Central memory CD8-positive, alpha-beta T cell (primary cell): ENCODE measurements at places on chromosomes 3 and 15.

DNA sequence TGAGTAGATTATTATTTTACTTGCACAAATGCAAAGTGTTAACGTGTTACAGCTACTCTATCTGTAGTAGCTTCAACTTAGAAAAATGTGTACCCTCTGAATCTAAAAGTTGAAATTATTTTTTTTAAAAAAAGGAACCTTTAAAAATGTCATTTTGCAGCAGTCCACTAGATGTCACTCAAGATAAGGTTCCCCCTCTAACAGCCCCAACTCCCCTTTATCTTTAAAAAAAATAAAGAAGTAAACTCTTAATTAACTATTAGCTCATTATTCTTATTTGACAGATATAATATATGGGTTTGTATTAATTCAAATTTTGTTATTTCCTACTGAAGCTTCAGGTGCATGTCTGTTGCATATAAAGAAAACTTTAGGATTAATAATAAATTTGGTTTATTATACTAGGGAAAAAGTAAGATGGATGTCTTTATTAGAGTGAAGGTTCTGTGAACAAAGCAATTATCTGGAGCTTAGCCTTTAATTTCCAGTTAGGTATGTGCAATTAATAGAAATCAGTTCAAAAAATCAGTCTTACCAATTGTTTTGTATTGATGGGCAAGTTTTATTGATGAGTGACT is 288.5 kb downstream of the VGLL3 start:
- no peak for DNase-seq

DNA sequence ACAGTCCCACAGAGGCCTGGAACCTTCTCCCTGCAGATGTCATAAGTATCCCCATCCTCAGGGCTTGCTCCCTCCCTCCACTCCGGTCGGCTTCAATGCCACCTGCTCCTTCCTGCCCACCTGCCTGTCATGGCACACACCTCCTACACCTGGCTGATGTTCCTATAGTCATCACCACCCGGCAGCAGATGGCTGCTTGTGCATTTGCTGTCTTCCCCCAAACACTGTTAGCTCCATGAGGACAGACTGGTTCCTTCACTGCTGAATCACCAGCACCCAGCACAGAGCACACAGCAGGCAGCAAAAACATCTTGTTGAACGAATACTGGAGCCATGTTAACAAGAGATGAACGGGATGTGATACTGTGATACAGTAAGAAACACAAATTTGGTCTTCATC is 14.8 kb downstream of the TARS3 start:
- no peak for DNase-seq

DNA sequence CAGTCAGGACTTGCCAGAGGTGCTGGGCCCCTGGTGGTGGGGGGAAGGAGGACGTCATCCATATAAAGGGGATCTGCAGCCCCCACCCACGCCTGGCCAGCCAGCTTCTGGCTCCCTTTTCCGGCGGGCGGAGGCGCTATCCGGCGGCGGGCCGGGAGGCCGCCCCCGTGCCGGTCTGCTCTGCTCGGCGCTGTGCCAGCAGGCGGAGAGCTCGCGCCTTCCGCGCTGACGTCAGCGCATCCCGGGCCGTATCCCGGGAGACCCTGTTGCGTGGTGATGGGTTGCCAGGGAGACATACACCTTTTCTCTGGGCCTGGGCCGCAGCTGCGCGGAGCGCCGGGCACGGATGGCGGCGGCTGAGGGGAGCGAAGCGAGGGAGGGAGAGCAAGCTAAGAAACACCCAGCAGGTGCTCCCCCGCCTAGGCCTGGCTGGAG is 1.1 kb downstream of the FAM131A start:
- no peak for DNase-seq

DNA sequence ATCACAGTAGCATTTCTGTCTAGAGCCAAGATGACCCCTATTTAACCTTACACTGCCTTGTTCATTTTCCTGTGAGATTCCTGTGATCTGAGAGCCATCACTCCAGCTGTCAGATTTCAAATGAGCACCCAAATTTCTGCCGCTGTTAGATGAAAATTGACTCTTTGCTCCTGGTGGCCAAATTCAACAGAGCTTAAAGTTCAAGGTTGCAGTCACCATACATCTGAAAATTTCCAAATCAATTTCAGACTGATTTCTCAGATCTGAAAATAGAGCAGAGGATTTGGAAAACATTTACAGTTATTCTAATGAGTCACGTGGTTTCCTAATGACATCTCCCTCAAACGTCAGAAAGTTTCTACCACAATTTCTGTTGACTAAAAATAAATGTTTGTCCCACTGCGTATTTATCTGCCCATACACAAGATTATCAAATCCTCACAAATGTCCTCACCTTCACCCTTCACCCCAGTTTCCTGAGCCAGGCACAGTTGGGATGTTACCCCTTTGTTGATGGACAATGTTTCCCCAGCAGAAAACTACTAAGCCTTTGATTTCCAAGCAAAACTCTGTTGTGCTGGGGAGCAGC is 16.4 kb downstream of the HDC start:
- DNase-seq = no peak

DNA sequence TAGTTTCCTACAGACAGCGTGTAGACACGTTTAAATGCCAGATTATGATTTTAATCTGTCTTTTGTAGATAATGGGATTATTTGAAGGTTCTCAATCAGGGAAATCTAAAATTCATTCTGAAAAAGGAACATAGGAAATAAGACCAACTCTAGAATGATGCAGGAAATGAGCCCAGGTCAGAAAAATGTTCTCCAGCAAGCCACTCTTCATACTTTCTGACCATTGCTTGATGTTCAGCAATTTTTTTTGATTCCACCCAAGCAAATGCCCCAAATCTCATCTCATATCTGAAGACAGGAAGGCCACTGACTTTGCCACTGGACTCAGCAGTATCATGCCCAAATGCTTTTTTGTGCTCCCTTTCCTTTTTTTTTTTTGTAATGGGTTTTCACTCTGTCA is 373.4 kb downstream of the LPP start:
- DNase-seq = no peak

DNA sequence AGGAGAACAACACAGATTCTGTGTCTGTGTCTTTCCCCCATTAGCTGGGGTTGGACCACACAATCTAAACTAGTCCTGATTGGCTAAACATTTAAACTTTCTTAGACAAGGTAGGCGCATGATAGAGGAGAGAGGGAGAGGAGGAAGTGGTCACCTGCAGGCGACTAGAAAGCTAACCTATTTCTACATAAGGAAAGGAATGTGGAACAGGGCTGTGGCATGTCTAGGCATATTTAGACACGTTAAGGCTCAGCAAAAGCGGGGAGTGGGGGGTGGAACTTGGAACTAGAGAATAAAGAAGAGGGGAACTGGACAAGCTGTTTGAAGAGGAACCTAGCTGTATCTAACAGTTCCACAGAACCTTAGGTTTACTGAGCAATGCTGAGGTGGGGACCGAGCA is 12.8 kb downstream of the LRRC28 start:
- no peak for DNase-seq

DNA sequence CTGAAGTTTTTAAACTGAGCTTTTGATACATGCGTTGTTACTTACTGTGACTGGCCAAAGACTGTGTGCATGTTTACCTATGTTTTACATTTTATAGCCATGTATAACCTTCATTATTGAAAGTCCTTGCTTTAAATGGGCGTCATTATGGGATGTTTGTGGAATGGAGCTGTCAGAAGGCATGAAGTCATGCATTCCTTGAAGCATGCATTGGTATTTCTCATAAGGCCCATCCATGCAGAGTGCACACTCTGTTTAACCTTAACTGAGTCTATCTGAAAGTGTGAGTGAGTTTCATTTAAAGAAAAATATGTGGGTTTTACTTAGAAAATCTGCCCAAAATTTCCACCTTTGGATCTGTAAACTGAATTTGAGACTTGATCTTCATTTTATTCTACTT is 51.1 kb downstream of the PSMD6 start:
- DNase-seq = no peak

DNA sequence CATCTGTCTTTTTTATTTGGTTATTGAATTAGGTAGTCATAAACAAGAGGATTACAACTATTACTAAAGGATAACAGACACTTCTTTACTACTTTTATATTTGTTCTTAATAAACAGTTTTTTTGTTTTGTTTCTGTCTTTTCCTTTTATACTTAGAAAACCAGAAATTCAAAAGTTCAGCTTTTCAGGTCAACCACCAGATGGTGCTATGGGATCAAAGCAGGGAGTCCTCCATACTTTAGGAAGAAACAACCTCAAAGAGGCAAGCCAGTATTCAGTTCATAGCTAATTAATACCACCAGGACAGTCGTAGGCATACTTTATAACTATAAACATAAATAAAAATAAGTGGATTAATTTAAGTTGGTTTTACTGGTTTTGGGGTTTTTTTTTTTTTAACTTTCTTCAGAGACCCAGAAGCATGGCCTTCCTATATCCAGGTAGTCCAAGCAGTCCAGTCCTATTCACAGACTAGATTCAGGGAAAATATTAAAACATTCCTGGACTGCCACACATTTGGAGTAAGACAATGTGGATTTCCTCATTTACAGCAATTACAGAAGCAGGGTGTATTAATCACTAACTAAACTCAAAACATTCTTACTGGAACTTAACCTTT is 16.0 kb upstream of the EID1 start:
- no peak for DNase-seq

DNA sequence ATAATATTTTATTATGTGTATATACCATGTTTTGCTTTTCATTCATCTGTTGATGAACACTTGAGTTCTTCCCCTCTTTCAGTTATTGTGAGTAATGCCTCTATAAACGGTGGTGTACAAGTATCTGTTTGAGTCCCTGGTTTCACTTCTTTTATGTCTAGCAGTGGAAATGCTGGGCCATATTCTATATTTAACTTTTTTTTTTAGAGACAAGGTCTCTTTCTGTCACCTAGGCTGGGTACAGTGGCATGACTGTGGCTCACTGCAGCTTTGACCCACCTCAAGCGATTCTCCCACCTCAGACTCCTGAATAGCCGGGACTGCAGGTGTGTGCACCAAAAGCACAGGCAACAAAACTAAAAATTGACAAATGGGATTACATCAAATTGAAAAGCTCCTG is 19.9 kb downstream of the GOLM2 start:
- DNase-seq = no peak

- no peak for DNase-seq
Measured at GRCh38 chr3:23712656-23713559, 92.8 kb upstream of the UBE2E1 start.

DNA sequence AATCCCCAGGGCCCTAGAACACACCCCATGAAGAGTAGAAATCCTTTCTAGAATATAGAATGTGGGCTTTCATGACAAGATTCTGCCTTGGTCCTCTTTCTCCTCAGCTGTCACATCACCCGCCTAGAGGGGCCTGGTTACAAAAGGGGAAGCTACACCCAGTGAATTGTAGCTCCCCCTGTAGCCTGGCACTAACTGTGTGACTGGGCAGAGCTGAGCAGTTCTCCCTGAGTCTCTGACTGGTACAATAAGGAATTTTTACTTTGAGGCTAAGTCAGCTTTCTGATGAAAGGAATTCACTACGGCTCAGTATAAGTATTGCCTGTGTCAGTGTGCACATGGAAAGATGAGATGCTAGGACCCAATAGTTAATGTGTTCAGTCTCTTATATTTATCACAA is 28.7 kb upstream of the ZNF148 start:
- DNase-seq = no peak

- no peak for DNase-seq
Measured at GRCh38 chr3:11095932-11096265, 58.4 kb upstream of the HRH1 start.

GRCh38 chr3:129611812-129612533 is 5.5 kb upstream of the PLXND1 start:
- no peak for DNase-seq

GRCh38 chr3:134527037-134527436 is 41.2 kb downstream of the CEP63 start:
- no peak for DNase-seq

- no peak for DNase-seq
Measured at GRCh38 chr15:43901495-43901894, 74.7 kb downstream of the WDR76 start.

DNA sequence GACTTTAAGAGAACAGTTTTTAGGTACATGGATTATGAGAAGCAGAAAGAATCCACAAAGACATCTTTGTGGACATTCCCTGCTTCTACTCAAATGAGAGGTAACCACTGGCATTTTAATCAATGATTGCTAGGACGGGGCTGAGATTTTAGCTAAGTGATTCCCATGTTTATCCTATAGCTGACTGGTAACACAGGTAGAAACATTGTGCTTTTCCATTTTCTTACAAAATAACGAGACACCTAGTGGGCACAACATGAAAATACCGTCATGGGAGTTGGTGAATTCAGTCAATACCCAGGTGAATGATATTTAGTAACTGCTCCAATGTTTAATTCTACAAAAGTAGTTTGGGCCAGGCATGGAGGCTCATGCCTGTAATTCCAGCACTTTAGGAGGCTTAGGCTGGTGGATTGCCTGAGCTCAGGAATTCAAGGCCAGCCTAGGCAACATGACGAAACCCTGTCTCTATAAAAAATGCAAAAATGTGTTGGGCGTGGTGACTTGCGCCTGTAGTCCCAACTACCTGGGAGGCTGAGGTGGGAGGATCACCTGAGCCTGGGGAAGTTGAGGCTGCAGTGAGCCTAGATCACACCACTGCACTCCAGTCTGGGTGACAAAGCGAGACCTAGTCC is 37.2 kb upstream of the DENND4A start:
- DNase-seq = no peak

- no peak for DNase-seq
Measured at GRCh38 chr15:42324308-42324707, 35.0 kb upstream of the CAPN3 start.

DNA sequence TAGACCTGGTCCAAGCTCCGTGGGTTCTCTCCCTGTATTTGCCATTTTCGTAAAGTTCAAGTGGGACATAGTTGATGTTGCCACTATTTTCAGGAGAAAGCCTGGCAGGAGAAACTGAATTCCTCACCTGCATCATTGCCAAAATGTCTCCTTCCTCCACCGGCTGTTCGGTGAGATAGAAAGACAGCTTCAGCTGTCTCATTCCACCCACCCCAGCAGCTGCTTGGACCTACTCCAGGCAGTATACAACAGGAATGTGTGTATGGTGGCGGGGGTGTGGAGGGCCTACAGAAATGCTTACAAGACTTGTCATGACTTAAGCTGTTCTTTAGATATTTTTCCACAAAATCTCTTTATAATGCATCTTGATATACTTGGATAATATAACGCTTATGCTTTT is 132.7 kb upstream of the RAP2B start:
- no peak for DNase-seq

DNA sequence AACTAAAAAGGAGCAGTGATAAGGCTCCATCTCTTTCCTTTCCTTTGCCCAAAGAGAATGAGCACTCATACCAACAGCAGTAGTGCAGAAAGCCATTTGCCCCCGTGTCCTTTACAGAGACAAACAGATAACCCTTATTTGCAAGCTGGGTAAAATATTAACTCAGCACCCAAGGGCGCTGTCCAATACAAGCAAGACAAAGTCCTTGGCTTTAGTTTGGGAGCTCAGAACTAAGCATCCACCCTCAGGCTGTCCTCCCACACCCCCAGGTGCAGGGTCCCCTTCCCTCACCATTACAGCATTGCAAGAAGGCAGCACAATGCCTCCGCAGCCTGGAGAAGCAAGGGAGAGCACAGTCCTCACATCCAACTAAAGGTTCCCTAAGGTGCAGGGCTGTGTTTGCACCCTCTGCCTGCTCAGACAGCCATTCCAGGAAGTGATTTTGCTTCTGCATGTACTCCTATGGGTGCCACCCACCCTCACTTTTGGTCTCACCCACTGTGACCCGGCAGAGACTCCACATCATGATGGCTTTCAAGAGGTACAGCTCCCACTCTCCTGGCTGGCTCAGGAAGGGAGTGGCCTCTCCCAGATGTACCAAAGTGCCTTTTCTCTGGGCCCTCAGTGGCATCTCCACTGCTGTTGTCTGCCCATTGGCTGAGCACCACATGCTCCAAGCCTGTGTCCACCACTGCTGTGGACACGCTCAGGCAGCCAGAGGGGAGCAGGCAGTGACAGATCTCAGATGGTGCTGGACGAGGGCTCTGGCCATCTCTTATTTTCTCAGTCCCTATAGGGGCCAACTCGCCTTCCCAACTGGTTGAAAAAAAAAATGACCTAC is 34.1 kb upstream of the HES1 start:
- DNase-seq = no peak
